ENCODE measurements at places on chromosomes 4 and X.

- no peak for DNase-seq
Measured at GRCh38 chr4:104870495-104871233, 276.0 kb upstream of the TET2 start.

GRCh38 chrX:72430405-72430968, 124.8 kb upstream of the CITED1 start:
- no peak for DNase-seq

- no peak for DNase-seq
Measured at GRCh38 chrX:12891915-12892506, 14.4 kb upstream of the TLR8 start.

GRCh38 chrX:150529587-150529986, 38.8 kb upstream of the MTM1 start:
- DNase-seq, result no peak

GRCh38 chrX:70079870-70080269, 17.6 kb downstream of the OTUD6A start:
- no peak for DNase-seq

DNA sequence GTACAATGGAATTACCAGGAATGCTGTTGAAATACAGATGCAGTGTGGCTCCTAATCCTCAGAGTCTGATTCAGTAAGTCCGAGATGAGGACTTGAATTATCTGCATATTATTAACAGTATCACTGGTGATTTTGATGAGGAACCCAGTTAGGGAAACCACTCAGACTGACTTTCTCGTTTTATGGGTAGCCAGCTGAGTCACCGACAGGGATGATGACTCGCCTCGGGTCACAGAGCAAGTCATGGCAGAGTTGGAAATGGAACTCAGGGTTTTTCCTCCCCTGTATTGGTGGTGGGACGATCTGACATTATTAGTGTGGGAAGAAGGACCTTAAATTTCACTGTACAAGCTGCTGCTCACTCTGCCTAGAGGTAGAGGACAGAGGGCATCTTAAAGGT, 51.3 kb downstream of the RTL9 start:
- peak; percentile 37 for DNase-seq

GRCh38 chr4:25756503-25756902, 100.9 kb downstream of the SLC34A2 start:
- DNase-seq, result no peak

GRCh38 chrX:13491061-13491460, 78.3 kb upstream of the EGFL6 start:
- DNase-seq, result no peak

GRCh38 chr4:33160126-33160525, 2440.0 kb downstream of the PCDH7 start:
- DNase-seq, result no peak

Data from activated CD4-positive, alpha-beta T cell treated with anti-CD3 and anti-CD28 coated beads, Interleukin-2, amount 50 U/mL, for 48 hours (primary cell).